ENCODE measurements at places on chromosomes 1 and 21.

- DNase-seq = peak; percentile 59
Observed at GRCh38 chr21:42107881-42108553, 36.9 kb downstream of the UMODL1 start.

DNA sequence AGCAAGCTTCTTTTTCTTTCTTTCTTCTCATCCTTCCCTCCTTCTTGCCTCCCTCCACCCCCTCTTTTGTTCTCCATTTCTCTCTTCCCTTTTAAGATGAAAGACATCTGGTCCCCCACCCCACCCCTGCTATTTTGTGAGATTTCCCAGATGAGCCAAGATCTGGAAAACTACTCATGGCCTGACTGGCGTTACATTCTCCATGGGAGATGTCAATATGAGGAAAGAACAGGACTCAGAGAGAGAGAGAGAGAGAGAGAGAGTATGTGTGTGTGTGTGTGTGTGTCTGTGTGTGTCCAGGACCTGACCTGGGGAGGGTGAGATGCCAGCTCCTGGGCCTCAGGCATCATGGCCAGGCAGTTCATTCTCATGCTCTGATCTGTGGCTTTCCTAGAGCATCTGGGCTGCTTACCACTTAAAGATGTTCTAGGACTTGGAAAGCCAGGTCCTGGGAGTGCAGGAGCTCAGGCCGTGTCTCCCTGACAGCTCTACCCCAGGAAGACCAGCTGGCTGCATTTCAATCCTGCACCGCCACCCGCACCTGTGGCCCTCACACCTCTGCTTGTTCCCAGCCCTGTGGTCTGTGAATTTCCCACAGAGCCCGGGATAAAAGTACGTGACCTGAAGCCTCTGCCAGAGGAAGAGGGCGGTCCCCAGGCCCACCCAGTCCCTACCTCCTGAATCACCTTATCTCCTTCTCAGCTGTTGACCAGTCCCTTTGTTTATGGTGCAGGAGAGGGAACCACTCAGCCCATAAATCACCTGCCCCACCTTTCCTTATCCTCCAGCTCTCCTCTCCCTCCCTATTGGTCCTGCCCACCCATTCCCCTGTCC is 3.2 kb upstream of the BEST4 start:
- DNase-seq = no peak

DNA sequence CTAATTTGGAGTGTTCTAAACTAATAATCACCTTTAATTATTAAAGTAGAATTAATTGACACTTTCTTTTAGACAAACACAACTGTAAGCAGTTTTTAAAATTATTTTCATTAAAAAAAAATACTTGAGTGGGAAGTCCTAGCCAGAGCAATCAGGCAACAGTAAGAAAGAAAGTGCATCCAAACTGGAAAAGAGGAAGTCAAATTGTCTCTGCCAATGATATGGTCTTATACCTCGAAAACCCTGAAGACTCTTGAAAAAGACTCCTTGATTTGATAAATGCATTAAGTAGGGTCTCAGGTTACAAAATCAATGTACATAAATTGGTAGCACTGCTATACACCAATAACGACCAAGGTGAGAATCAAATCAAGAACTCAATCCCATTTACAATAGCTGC is 83.0 kb upstream of the GADD45A start:
- no peak for DNase-seq

DNA sequence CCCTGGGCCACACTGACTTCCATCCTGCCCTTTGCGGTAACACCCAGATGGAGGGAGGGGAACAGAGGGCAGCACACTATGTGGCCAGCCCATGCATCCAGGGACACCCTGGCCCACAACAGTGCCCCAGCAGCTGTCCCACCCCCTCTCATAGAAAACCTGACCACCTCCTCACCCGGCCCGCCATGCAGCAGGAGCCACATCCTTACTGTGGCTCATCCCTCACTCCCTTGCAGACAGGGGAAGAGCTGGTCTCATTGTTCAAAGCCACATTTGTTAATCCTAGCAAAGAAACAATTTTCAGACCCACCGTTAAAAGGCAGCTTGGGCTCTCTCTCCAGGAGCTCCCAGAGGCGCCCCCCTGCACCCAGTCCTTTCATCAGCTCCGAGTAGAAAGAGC is 23.2 kb upstream of the NUP133 start:
- no peak for DNase-seq

- no peak for DNase-seq
Observed at GRCh38 chr1:46552357-46553237, 1.1 kb upstream of the KNCN start.

GRCh38 chr21:17738176-17738953 is 80.8 kb downstream of the C21orf91 start:
- DNase-seq = no peak

DNA sequence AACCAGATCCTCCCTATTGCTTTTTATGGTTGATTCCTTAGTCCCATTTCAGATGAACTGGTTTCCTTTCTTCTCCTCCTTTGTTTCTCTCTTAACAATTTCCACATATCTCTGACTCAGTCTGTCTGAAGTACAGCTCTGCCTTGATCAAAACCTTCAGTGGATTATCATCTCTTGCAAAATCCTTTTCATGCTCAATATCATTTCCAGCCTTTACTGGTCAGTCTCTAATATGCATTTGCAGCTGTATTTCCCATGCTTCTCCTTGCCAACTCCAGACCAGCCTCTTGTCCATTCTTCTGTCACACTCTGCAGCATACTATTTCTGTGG is 72.2 kb downstream of the SNX7 start:
- no peak for DNase-seq

DNA sequence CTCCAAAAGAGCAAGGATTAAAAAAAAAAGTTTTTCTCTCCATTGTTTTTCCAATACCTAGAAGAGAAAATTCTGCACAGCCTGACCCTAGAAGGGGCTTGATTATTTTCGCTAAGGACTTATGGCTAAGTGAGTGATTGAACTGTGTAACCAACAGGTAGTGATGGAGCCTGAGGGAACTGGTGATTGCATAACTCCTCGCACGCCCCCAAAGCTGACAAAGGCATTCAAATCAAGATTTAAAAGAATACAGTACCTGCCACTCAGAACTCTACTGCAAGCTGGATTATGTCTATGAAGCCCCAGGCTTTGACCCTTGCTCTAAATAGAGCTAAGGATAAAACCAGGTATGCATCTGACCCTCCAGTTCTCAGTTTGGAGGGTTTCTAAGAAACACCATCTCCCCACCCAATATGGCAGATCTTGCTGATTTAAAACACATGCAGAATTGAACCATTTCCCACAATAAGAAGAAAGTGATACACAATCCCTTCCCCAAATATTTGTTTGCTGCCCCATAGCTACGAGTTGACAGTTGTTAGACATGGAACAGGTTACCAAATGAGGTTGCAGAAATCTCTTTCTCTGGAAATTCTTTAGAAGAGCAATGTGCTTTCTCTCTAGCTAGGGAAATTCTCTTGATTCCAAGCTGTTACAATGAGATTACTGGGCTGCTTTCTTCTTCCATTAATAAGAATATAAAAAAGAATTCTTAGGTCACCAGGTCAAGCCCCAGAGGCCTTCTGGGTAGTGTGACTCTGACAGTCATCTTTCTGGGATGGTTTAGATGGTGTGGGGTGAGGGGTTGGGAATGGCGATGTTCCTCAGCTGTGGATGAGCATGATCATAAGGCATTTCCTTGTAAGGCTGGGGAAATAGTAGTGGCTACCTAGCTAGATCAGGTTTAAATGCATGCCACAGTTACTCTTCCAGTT is 35.1 kb downstream of the FGGY start:
- no peak for DNase-seq

DNA sequence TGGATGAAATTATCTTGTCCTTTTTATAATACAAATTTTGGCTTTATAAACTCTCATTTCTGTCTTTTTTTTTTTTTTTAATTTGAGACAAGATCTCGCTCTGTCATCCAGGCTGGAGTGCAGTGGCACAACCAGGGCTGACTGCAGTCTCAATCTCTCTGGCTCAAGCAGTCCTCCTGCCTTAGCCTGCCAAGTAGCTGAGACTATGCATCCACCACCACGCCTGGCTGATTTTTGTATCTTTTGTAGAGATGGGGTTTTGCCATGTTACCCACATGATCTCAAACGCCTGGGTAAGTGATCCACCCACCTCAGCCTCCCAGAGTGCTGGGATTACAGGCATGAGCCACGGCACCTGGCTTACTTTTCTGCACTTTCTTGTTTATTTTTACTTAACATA is 7.5 kb downstream of the TOR1AIP1 start:
- no peak for DNase-seq

- no peak for DNase-seq
Observed at GRCh38 chr1:88463401-88463985, 220.6 kb upstream of the PKN2 start.

DNA sequence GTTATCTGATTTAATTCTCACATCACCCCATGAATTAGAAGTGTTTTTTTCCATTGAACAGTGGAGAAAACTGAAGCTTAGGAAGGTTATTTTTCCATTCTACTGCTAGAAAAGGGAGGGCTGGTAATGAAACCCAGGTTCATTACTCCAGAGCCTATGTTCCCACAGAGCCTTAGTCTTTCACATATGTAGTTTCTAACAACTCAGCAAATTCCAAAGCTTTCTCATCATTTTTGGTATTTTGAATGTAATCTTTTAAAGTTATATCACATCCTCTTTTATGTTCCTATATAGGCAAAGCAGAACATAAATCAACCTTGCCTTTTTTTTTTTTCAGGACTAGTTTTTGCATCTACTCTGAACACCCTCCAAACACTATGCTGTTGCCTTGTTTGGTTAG is 131.9 kb upstream of the BEND5 start:
- no peak for DNase-seq

- DNase-seq = no peak
Observed at GRCh38 chr1:232554409-232554808, 75.5 kb downstream of the SIPA1L2 start.

DNA sequence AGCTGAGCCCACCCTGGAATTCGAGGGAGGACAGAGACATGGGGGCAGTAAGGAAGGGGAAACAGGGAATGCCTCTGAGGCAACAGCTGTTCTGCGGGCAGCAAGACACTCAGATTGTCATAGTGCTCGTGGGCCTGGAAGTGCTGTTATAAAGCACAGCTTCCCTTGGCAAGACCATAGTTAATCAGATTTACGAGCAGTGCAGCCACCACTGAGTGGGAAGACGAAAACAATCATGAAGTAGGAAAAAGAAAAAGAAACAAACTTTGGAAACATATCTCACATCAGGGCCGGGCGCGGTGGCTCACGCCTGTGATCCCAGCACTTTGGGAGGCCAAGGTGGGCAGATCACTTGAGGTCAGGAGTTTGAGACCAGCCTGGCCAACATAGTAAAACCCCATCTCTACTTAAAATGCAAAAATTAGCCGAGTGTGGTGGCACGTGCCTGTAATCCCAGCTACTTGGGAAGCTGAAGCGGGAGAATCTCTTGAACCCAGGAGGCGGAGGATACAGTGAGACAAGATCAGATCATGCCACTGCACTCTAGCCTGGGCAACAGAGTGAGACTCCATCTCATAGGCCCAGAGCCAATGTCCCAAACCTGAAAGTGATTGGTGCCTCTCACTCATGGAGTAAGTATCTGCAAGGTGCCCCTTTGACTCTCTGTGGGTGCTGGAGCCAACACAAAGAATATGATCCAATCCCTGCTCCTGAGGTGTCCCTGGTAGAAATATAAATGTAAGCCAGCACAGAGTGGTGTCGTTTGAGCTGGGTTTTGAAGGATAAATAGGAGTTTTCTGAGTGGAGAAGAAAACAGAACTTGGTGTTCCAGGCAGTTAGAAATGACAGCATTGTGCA is 55.6 kb upstream of the GPR153 start:
- no peak for DNase-seq

DNA sequence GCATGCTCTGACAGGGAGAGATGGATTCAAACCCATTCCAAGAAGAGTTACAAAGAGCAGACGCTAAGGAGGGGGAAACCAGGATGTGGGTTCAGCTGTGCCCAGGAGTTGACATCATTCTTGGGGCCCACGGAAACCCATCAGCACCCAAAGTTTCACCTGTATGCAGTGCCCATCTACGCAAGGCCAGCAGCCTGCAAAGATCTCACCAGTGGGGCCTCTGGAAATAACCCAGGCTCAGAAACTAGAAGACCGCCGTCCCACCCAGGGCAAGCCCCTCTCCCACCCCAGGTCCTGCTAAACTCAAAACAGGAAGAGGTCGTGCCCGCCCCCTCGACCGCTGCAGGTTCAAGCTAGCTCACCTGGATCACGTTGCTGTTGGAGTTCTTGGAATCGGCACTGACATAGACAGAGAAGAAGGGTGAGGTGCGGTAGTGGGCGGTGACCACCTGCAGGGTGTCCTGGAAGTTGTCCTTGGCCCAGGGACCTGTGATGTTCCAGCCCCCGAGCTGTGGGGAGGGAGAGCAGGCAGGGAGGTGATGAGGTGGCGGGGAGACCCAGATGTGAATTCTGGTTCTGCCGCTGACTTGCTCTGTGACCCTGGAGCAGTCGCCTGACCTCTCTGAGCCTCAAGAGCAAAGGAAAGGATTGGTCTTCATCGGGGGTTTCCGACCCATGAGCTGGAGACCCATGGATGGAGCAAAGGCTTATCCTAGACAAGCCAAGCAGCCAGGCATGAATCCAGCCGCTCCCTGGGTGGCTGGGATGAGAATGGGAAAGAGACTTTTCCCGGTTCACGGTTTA is 31.7 kb downstream of the ECE1 start:
- DNase-seq = no peak

DNA sequence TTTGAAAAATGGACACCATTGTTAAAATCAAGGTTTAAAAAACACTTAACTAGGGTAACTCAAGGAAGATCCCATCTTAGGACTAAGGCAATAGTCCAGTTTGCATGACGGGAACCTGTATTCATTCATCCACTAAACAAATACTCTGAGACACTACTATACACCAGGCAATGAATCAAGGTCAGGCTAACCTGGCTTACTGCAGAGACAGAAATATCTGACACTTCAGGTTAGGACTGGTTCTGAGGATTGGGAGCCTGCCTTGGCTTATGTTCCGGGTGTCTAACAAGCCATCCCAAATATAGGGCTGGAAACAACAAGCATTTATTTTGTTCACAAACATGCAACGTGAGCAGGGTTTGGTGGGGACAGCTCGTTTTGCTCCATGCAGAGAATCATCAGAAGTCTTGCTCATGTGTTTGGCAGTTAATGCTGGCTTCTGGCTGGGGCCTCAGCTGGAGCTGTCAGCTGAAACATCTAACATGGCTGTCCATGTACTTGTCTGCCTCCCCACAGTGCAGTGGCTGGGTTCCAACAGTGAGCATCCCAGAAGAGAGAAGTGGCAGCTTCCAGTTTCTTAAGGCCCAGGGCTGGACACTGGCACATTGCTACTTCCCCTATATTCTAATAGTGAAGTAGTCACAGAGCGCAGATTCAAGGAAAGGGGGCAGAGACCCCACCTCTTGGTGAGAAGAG is 37.0 kb upstream of the CAMK1G start:
- no peak for DNase-seq

- no peak for DNase-seq
Observed at GRCh38 chr1:185601189-185601588, 133.0 kb upstream of the HMCN1 start.

- no peak for DNase-seq
Observed at GRCh38 chr1:228272831-228273571, 65.2 kb downstream of the OBSCN start.

Measured in NCI-H1092 treated with DMSO at 0.1 percent for 48 hours (cell line).